CD4-positive, alpha-beta T cell treated with Interferon alpha-2 for 1 hour (primary cell): ENCODE measurements at places on chromosomes 16 and 17.
A peak's percentile ranks its signal among the peaks of the same experiment; 100 is the strongest.

- DNase-seq: no peak
Measured at GRCh38 chr16:18979936-18980335, 3.8 kb upstream of the TMC7 start.

GRCh38 chr17:29572691-29573557, 4.4 kb downstream of the TP53I13 start:
- peak; percentile 56 for DNase-seq

DNA sequence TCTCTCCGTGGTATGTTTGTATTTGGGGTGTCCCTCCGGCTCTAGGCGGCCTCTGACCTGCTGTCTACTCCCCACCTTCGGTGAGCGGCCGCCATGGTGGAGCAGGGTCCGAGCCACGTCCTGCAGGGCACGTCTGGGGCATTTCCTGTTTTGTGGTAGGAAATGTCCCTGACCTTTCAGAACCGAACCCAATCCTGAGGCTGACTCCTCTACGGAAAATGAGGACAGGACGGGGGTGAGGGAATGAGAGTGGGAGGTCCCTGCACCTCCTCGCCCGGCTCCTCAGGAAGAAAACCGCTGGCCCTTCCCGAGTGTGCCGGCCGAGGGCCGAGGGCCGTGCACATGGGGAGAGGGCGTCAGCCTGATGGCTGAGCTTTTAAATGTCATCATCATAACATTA, 45.8 kb downstream of the WDR45B start:
- no peak for DNase-seq

- DNase-seq: no peak
Measured at GRCh38 chr16:77548766-77549165, 113.9 kb upstream of the ADAMTS18 start.

DNA sequence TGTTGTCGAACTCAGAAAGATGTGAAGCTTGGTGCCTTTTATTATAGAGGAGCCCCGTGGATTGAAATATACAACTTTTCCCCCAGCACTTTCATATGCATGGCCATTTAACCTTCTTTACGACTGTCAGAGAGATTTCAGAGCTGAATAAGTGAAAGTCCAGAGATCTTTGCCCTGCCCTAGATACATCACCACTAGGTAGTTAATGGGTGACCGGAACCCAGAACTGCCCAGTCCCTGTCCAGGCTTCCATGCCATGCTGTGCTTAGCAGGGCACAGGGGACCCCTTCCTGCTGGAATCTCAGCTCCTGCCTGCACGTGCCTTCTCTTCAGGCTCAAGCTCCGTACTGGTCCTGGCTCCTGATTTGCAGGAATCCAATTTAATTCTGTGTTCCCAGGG, 32.2 kb downstream of the SRL start:
- no peak for DNase-seq

- DNase-seq: no peak
Measured at GRCh38 chr17:78710607-78711006, 71.5 kb downstream of the CYTH1 start.

- DNase-seq: no peak
Measured at GRCh38 chr17:37100231-37100630, 151.5 kb downstream of the AATF start.

GRCh38 chr17:6943406-6943805, 52.4 kb upstream of the ALOX12 start:
- DNase-seq: no peak

DNA sequence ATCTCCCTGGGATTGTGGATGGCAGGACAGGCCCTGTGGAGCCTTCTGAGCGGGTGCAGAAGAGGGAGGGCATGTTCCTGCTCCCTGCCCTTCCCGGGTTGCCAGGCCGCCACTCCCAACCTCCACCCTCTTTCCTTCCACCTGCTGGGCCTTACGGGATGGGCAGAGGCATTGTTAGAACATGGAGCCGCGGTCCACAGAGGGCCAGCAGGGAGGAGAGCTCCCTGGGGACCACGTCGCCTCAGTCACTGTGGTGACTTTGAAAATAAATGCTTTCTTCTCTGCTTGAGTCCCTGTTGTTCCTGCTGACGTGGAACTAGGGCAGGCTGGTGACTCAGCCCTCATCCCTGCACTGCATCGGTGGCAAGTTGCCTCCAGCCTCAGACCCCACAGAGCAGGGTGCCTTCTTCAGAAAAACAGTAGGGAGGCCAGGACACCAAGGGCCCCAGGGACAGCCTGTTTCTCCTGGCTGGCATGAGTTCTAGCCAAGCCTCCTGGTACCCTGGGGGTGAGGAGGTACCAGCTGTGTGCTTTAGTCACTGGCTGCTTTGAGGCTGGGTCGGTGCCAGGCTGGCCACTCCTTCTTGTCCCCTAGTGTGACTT, 224.9 kb downstream of the SEC14L1 start:
- no peak for DNase-seq

DNA sequence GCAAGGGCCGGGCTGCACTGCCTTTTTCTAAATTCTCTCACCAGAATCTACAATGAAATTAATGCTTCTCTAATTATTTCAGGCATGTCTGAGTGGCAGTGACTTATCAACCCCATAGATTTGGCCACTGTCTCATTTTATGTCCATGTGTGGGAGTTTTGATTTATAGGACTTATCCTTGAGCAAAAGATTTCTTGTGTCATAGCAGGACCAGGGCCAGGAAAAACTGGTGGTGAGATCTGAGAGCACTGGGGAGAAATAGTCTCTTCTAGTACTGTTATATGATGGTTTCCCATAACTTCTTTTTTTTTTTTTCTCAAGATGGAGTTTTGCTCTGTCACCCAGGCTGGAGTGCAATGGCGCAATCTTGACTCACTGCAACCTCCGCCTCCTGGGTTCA, 1.5 kb upstream of the KRT23 start:
- no peak for DNase-seq

- no peak for DNase-seq
Measured at GRCh38 chr16:61908426-61908825, 127.8 kb downstream of the CDH8 start.

GRCh38 chr17:33725675-33726271, 432.7 kb upstream of the ASIC2 start:
- peak; percentile 14 for DNase-seq

DNA sequence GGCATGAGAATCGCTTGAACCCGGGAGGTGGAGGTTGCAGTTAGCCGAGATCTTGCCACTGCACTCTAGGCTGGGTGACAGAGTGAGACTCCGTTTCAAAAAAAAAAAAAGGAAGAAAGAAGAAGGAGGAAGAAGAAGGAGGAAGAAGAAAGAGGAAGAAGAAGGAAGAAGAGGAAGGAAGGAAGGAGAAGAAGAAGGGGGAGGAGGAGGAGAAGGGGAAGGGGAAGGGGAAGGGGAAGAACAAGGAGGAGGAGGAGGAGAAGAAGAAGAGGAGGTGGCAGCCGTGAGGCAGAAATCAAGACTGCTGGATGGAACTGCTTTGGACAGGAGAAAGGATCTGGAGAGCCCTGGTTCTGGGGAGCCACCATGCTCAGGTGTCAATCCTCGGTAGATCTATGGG, 29.7 kb upstream of the PEMT start:
- no peak for DNase-seq

- DNase-seq: peak; percentile 61
Measured at GRCh38 chr17:63440127-63440769, 5.9 kb downstream of the CYB561 start.

- no peak for DNase-seq
Measured at GRCh38 chr17:30832438-30833124, 815 bp downstream of the ATAD5 start.

DNA sequence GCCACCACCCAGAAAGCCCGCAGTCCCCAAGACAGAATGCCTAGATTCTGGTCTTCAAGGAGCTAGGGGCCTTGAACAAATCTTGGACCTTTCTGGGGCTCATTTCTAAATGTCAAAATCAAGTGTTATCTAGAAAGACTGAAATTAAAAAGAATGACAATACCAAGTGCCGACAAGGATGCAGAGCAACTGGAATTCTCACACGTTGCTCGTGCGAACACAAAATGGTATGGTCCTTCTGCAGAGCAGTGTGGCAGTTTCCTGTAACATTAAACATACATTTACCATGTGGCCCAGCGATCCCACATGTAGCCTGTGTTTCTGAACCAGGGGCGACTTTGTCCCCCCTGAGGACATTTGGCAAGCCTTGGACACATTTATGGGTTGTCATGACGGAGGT, 137.9 kb downstream of the GAS7 start:
- DNase-seq: no peak

GRCh38 chr17:4553669-4554068, 1.5 kb downstream of the MYBBP1A start:
- DNase-seq: no peak

DNA sequence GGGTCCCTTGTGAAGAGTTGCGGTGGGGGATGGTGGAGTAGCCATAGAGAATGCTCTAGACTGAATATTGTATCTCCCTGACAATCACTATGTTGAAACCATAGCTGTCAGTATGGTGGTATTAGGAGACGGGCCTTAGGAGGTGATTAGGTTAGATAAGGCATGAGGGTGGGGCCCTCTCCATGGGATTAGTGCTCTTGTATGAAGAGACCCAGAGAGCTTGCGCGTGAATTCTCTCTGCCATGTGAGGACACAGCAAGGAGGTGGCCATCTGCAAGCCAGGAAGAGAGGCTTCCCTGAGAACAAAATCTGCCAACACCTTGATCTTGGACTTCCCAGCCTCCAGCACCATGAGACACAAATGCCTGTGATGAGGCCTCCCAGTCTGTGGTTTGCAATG, 34.5 kb upstream of the MGAT5B start:
- no peak for DNase-seq

DNA sequence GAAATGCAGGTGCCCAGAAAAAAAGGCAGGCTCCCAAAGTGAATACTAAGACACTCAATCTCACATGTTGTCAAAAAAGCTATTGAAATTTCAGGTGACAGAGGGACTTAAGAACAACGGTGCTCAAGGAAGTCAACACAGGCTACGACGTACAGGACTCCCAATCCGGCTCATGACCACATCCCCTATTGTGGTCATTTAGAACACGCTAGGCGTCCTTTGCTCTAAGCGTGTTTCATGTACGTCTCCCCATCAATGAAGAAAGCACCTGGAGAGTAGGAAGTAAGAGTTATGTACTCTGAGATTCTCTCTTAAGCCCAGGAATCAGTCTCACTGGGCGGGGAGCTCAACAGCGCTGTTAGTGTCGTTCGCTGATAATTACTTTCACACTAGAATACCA, 94.1 kb downstream of the MRM3 start:
- DNase-seq: peak; percentile 34

DNA sequence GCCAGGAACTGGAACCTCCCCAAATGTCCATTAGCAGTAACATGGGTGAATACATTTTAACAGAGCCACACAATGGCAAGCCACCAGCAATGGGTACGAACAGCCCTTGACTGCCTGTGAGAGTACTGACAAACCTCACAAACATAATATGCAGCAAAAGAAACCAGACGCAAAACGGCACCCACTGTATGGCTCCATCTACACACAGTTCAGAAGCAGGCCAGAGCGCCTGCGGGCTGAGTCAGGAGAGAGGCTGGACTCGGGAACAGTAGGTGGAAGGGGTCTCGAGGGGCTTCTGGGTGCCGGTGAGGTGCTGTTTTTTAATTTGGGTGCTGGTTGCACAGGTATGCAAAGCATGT, 77.4 kb upstream of the TOB1 start:
- DNase-seq: no peak

DNA sequence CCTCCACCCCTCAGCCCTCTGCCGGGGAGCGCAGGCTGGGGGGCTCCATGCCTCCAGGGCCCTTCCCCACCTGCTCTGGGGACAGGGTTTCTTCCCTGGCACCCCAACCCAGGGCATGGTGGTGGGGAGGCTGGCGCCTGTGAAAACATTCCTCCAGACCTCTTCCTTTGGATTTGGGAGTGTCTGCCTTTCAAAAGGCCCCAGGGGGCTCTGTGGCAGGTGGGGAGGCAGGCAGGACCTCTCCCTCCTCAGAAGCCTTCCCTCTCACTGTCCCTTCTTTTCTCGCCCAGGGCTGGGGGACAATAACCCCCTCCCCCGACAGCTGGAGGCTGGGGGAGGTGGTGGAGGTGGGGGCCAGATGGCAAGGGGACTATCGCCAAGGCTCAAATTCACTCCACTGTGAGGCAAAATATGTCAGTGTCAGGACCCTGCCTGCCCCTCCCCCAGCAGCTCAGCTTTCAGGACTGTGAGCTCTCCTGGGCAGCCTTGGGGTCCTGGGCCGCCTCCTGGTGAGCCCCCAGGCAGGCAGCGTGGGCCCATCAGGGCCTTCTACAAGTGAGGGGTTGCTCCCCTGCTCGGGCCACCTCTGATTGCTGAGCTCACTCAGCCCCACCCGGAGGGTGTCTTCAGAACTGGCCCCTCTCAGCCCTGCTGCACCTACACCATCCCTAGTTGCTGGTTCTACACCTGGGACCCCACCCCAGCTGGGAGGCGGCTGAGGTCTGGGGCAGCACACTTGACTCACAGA, 1.8 kb downstream of the CDH15 start:
- no peak for DNase-seq

GRCh38 chr17:19492141-19492540, 41.5 kb upstream of the SLC47A1 start:
- DNase-seq: no peak
